ENCODE measurements at places on chromosomes 16 and 17.

GRCh38 chr16:84726669-84727467 lies 27.1 kb downstream of the USP10 start:
- no peak for DNase-seq

- DNase-seq: no peak
These were observed 178.5 kb downstream of the MAF start for GRCh38 chr16:79422064-79422463.

DNA sequence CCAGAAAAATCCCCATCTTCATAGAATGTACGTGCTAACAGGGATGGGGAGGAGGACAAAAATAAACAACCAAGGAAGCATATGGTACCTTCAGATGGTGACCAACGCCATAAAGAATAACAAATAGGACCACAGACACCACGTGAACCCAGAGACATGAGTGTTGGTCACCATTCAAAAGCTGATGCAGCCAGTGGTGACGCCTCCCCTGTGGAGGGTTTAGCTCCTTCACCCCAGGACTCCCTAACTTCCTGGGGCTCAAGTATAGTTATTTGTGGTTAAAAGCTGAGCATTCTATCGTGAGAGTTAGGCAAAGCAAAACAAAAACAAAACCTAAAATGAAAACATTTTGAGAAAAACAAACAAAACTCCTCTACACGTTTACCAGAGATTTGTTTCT lies 184.7 kb downstream of the SOX9 start:
- DNase-seq: no peak

DNA sequence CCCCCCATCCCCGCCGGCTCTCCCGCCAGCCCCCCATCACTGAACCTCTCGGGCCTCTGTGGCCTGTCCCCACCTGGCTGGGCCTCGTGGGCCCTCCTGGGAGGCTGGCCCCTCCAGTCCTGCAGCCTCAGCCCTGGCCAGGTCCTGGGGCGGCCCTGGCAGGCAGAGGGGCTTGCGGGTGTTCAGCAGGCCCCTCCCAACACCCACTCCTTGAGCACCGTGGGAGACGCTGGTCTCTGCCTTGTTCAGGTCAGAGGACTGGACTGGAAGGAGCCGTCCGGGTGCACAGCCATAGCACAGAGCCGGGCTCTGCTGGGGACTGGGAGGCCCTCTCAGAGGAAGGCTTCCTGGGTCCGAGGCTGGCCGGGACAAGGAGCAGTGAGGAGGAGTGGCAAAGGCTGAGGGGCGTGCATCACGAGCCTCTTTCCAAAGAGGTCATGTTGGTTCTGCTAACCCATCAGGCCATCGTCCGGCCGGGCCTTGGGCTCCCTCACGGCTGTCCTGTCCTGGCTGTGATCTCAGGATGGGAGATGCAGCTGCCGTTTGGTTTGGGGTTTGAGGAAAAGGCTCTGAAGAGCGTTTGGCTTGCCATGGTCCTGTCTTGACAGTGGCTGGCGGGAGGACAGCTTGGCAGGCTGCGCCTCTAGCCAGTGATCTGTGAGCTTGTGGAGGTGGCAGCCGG lies 6.3 kb upstream of the PABPN1L start:
- DNase-seq: no peak

DNA sequence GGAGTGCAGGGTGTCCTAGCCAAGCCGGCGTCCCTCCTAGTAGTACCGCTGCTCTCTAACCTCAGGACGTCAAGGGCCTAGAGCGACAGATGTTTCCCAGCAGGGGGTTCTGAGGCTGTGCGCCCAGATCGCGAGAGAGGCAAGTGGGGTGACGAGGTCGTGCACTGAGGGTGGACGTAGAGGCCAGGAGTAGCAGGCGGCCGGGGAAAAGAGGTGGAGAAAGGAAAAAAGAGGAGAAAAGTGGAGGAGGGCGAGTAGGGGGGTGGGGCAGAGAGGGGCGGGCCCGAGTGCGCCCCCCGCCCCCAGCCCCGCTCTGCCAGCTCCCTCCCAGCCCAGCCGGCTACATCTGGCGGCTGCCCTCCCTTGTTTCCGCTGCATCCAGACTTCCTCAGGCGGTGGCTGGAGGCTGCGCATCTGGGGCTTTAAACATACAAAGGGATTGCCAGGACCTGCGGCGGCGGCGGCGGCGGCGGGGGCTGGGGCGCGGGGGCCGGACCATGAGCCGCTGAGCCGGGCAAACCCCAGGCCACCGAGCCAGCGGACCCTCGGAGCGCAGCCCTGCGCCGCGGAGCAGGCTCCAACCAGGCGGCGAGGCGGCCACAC lies at the start of gene MMP2:
Gene MMP2, plus strand, starts transcription at position 372 of the 603 bp plus-strand sequence. CDS start 282 bp downstream, outside the sequence.
- no peak for DNase-seq

DNA sequence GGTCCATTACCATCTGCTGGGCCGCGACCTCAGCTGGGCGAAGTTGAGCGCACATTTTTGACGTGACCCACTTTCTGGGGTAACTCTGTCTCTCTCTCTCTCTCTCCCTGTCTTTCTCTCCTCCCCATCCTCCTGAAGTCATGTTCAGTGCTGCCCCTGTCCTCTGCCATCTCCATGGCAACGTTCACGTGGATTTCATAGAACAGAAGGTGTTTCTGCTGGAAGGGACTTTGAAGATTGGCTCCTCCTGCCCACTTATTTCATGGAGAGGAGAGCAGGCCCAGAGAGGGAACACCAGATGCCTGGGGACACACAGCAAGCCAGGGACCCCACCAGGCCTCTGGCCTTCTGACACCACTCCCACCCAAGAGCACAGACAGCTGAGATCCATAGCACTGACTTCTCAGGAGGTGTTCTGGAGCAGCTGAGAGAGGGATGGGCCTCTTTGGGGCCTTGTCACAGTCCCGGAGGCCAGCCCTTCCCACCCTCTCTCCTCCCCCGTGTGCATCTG lies 4.2 kb upstream of the CCNF start:
- DNase-seq: no peak
